ENCODE measurements at places on chromosomes 4 and X. TPM values are rescaled to one million over a fixed set of nuclear protein-coding genes. Genes with fewer than 3 reads are reported as not detected.

DNA sequence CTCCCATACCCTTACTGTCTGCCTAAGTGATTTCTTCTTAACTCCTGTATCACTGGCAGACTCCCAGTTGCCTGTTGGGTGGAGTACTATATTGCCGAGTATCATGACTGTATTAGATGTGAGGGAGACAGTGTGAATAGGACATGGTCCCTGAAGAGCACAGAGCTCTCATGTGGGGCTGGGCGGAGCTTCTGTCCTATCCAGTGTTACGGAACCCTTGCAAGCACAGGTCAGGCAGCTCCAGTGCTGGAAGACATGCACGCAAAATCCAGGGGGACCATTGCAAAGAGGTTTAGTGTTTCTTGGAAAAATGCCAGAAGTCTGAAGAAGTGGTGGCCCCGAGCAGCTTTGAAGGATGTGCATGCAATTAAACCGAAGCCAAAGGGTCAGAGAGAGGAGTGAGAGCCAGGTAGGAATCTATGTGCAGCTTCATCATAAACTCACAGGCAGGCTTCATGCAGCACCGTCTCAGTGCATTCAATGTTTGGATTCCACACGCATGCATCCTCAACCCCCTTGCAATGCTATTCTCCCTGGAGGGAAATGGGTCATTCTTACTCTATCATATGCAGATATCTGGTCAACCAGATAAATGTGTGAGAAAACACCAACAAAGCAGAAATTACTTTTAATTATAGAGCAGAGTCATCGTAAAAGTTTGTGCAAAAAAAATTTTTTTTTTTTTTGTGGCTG lies 49.7 kb upstream of the DHRSX start:
- DNase-seq, result no peak

- DNase-seq, result peak; percentile 6
These were observed 288.0 kb upstream of the ATOH1 start for GRCh38 chr4:93540562-93540961.

DNA sequence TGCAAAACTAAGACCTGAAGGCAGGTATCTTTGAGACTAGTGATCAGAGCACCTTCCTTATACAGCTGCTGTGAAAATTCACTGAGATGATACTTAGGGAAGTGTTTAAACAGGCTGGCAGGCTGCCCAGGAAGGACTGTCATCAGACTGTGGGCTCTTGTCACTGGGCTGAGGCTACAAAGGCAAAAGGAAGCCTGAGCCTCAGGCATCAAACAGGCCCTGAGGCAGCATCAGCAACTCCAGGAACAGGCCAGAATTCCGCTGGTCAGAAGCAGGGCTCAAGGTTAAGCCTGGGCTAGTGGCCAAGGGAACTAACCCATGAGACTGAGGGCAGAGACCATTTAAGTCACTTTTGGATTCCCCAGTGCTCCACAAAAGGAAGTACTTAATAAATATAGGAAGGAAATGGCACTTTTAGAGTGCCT lies 12.8 kb downstream of the PJA1 start:
- no peak for DNase-seq

GRCh38 chrX:65532016-65532415 lies 2.6 kb downstream of the LAS1L start:
- no peak for DNase-seq

GRCh38 chr4:140856621-140857062 lies 100.5 kb upstream of the TBC1D9 start:
- peak; percentile 92 for DNase-seq

DNA sequence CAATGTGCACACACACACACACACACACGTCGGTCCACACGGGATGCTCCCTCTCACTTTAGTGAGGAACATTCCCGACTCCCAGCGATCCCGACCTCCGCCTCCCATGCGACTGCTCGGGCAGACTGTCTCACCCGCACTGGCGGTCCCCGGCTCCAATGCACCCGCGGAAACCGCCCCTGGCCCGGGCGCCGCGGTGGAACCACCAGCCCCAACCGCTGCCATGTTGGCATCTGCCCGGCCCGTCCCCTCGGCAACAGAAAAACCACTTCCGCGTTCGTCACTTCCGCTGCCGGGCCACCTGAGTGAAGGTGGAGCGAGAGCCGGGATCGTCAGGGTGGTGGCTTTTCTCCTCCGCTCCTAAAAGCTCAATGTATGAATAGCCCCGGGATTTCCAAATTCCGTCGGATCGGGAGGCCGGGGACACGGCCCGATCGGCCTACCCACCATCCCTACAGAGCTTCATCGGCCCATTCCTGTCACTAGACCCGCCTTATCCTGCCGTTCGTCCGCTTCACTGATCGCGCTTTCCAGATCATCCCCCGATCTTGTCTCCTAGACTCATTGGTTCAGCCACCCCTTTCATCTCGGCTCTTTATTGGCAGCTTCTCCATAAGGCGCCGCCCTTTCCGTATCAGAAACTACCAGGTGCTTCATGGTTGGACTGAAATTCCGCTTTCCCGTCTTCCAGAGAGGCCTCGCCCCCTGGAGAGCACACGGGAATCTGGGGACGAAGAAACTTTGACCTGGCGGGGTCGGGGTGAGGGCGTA lies at the start of gene SLC35A2:
SLC35A2 (minus strand) TSS at position 235 of the 771 bp plus-strand sequence; CDS start at position 225, 10 bp downstream.
- DNase-seq, result peak; percentile 85

DNA sequence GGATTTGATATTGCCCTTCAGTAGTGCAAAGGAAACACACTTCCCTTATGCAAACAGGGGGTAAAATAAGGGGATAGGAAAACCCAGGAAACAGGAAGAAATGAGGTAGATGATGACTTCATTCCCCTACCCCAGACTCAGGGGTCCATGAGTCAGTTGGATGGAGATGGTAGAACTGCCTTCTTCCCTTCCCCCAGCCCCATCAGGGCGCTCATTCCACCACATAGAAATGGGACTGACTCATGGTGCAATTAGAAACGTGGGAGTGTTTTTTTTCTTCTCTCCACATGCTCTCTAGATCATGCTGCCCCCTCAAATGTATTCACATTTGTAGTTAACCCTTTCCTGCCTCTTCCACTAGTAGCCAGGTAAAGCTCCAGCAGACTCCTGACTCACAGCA lies 23.1 kb upstream of the ARMCX2 start:
- no peak for DNase-seq

DNA sequence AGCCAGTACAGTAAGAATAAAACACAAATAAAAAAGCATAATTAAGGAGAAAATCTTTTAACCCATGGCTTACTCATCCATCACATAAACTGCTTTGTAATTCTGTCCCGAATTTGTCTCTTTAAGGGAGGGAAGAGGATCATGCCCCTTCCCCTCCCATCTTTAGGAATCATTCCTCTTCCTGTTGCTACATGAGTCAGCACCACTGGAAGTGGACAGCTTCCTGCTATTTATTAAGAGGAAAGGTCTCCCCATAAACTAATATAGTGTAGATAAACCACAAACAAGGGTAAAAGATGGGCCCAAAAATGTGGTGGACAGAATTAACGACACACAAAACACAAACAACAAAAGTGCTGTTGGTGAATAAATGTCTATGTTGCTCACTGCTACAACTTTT lies 75.8 kb downstream of the PPP3CA start:
- no peak for DNase-seq

Gene GC
- total RNA-seq, result not detected

Gene ZFP42
- 0.10 TPM for total RNA-seq

Gene KLKB1
- 1.2 TPM for total RNA-seq

Gene PAGE2
- not detected for total RNA-seq

Gene RBM3
- total RNA-seq, result 141 TPM
